Activated CD8-positive, alpha-beta T cell treated with anti-CD3 and anti-CD28 coated beads, Interleukin-2, amount 10 ng/mL, durations not matched to agents 7 days and 5 days (primary cell): ENCODE measurements at places on chromosomes 5 and 9. TPM values are rescaled to one million over a fixed set of nuclear protein-coding genes. Genes with fewer than 3 reads are reported as not detected.

GRCh38 chr5:40385544-40385943 lies 294.2 kb upstream of the PTGER4 start:
- DNase-seq = no peak

DNA sequence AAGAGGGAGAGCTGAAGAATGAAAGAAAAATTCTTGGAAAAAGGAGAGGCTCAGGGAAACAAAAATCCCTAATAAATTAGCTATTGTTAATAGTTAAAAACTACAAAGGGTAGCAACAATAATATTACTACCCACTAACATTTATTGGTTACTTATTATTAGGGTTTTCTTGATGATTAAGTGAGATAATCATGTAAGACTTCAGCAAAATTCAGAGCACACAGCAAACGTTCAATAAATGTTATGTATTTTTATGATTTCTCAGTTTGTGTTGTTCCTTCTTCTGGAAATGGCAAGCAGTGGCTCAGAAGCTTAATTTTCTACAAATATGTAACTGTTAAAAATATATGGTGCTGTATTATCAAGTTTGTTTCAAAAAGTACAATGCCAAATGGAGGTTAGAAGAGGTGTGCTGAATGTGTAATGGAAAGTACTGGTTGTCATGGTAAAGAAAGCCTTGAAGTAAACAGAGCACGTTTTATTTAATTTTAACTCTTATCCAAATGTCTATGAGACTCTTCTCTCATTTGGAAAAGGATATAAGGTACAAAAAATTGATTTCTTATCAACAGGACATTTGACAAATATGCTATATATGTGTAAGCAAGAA lies 226.0 kb upstream of the ATP10B start:
- no peak for DNase-seq

DNA sequence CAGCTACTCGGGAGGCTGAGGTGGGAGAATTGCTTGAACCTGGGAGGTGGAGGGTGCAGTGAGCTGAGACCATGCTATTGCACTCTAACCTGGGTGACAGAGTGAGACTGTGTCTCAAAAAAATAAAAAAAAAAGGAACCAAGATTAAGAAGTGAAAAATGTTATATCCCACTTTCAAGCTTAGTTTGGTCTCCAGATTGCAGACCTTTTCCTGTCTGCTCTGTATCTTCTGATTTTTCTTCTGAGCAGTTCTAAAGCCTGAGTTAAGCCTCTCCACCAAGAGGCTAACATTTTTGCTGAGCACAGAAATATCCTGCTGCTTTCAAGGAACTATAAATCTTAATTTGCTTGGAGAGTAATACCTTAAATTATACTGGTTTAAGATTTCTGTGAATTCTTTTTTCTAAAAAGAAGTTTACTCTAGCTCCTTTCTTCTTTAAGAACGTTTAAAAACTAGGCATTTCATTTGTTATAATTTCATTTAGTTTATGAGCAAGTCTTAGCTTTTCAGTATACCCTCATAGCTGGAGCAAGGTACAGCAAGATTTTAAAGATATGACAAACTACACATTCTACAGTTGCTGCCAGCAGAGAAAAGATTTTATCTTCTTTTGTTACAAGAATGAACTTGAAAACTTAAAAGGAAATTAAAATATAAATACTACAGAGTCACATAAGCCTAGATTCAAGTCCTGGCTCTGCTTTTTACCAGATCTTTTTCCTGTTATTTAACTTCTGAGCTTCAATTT lies 55.0 kb downstream of the GARNL3 start:
- DNase-seq = no peak

- DNase-seq = no peak
These were observed 35.6 kb downstream of the IRX2 start for GRCh38 chr5:2715856-2716255.

DNA sequence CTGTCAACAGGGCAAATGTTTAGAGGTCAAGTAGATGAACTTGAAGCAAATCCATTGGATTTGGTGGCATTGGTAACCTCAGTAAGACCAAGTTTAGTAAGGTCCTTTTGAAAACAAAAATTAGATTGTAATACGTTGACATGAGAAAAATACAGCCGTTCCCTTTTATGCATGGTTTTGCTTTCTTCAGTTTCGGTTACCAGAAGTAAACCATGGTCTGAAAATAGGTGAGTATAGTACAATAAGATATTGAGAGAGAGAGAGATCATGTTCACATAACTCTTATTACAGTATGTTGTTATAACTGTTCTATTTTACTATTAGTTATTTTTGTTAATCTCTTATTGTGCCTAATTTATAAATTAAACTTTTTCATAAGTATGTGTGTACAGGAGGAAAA lies 156.6 kb upstream of the SLC12A2 start:
- no peak for DNase-seq

DNA sequence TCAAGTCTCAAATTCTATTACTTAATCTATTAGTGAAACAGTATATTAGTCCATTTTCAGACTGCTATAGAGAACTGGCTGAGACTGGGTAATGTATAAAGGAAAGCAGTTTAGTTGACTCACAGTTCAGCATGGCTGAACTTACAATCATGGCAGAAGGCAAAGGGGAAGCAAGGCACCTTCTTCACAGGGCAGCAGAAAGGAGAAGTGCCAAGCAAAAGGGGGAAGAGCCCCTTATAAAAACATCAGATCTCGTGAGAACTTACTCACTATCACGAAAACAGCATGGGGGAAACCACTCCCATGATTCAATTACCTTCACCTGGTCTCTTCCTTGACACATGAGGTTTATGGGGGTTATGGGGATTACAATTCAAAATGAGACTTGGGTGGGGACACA lies 67.9 kb upstream of the CHSY3 start:
- DNase-seq = no peak

DNA sequence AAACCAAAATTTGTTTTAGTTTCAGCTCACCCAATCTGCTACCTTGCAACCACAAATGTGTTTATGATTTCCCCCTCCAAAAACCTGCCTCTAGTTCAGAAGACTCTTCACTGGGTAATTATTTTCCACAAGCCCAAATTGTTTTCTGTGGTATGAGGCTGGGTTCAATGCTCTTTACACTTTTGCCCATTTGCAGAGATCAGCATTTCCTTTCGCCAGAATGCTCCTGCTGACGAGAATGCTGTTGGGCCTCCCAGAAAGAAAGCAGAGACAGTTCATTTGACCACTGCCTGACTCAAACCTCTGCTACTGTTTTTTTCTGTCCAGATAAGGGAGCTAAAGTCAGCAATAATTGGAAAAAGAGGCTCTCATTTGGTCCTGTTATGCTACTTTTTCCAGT lies 427.3 kb downstream of the PDE4D start:
- no peak for DNase-seq

DNA sequence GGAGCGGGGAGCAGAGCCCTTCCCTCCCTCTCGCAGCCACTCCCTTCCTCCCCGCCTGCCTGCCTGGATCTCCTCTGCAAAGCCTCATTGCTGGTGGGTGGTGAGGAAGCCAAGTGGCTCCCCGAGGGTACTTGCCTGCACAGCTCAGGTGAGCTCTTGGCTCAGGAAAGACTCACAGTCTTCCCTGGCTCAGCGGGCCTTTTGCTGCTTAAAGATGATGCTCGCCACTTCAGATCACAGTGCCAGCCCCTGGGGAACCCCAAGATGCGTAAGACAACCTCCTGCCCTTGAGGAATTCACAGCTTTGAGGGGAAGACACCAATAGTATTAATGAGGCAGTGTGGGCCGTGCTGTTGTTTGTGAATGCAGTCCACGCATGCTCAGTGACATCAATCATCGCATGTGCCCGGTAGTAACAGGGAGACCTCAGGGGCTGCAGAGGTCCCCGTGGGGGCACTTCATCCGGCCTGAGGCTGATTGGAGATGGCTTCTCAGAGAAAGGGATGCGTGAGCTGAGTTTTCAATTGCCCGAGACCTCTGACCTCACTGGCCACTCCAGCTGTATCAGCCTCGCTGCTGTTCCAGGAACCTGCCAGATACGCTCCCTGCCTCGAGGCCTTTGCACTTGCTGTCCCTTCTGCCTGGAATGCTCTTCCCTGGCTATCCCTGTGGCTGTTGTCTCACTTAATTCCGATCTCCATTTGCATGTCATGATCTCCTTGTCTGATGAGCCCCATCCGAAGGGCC lies 36.8 kb downstream of the ERGIC1 start:
- no peak for DNase-seq

DNA sequence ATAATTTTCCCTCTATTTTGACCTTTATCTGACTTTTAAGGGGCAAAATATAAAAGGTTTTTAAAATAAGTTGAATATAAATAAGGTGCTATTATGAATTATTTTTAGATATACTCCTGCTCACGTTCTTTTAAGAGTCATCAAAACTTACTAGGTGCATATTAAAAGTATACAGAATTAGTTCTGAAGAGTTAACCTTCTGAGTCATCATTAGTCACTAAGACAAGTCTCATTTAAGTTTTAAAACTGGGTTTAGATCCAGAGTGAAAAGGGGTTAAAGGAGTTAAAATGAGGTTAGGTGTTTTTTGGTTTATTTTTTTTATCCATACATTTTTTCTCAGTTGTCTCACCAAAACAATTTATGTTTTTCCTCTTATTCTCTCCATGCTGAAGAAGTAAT lies 41.7 kb downstream of the SMIM15 start:
- DNase-seq = no peak

DNA sequence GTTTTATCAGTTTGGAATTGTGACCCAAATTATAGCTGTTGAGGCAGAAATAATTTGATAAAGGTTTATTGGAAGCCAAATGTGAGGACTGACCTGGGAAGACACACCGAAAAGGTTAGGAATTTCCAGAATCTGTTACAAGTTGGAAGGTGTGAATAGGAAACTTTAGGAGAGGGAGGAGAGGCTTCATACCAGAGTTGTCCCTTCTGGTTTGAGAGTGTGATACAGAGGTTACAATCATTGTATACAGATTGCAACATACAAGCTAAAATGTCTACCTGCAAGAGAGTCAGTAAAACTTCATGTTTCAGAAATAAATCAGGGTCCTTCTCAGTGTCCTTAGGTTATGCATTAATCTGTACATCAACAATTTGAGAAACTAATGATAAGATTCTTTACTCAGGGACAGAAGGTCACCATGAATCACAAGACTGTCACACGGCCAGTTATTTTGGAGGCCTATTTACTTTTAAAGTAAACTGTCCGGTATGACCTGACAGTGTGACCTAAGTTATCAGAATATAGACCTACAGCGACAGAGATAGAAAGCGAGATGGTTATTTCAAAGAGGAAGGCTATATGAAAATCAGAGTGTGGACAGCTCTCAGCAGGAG lies 204.9 kb upstream of the CTNND2 start:
- DNase-seq = no peak

GRCh38 chr5:95487880-95488279 lies 66.9 kb downstream of the SKIC3 start:
- no peak for DNase-seq

GRCh38 chr5:178986326-178986960 lies 8.7 kb downstream of the GRM6 start:
- DNase-seq = no peak

DNA sequence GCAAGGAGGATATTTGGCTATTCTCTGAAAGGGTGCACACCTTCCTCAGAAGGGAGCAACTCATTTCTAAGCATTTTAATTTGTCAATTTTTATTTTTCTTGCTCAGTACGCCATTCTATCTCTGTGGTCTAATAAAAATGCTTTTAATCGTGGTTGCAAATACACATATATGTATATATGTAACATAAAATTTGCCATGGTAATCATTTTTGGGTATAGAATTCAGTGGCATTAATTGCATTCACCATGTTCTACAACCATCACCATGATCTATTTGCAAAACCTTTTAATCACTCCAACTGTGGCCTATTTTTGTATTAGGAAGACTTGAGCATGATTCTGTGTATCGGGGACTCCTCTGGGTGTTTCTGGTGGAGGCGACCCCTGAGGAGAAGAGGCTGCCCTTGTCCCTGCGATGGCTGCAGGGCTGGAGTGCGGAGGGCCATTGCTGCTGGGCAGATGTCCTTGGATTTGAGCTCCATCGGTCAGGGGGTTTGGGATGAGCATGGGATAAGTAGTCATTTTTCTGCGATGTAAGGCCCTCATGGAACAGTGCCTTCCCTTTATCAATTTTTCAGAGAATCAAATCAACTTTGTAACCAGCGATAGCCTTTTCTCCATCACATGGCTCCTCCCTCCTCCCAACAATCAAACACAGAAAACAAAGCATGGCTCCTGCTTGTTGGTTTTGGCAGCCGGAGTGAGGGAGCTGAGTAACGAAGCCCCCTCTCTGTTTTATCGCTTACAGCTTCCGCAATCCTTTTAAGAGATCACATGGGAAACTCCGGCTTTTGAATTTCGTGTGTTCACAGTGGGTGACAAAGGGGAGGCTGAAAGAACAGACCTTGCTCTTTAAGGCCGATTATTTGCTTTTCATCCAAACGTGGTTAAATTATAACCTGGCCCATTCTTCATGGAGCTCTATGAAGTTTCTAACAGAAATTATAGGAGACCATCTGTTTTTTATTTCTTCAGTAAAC lies 187.3 kb downstream of the TENT4A start:
- no peak for DNase-seq

DNA sequence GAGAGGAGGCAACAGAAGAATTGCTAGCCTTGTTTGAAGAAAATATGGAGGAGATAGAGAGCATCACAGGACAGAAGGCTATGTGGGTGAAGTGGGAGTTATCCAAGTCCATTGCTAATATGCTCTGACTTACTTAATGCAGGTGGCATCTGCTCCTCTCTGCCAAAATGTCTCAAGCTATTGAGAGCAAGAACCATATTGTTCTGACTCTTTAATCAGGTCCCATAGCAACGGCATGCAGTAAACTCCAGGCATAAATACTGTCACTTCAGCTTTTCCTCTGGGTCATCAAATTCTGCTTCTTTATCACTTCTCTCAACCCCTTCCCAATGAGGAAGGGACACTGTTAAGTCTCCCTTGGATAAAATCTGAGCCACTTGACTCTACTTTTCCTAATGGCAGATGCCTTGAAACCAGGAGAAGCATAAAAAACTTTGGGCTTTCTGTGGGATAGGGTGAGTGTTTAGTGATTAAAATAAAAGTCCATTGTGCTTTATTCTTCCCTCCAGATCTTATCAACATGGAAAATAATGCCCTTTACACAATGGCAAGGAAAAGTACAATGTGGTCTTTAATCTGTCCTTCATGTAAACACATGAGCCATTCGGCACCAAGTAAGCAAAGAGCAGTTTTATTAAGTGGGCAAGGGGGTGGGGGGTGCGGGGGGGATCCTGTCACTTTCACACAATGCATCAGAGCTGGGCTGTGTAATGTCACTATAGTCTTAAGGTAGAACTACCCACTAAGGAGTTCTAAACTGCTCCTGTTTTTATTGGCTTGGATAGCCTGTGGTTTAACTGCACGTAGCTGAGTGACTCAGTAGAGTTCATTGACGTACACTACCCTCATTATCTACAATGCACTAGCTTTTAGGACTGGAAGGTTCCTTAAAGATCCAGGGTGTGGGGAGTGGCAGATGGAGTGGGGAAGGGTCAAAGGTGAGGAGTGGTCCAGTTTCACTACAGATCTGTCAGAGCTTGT lies 71.0 kb upstream of the TARS1 start:
- no peak for DNase-seq

SLC6A7 gene
- not detected for total RNA-seq

FAM169A gene
- 3.8 TPM for total RNA-seq

SLC36A3 gene
- total RNA-seq = not detected

PDE6A gene
- not detected for total RNA-seq

LECT2 gene
- total RNA-seq = not detected

FBP2 gene
- total RNA-seq = not detected

GPR151 gene
- total RNA-seq = not detected

GMCL2 gene
- total RNA-seq = not detected

C5orf58 gene
- not detected for total RNA-seq

GEMIN5 gene
- total RNA-seq = 15.9 TPM
